Neural crest cell (in vitro differentiated cells): ENCODE measurements at places on chromosomes 4 and X. TPM values are rescaled to one million over a fixed set of nuclear protein-coding genes. Genes with fewer than 3 reads are reported as not detected.

Gene TRO
- 106 and 120 TPM in 2 replicates for total RNA-seq

Gene SMR3B
- not detected in 2 replicates for total RNA-seq

Gene SLC6A14
- not detected in 2 replicates for total RNA-seq

Gene HMGB3
- total RNA-seq: 275 and 277 TPM in 2 replicates

Gene NR0B1
- not detected in 2 replicates for total RNA-seq

Gene KIF4A
- total RNA-seq: 57.8 and 58.5 TPM in 2 replicates

Gene SYNPO2
- 0.07 and 0.18 TPM in 2 replicates for total RNA-seq

Gene TLR2
- total RNA-seq: 0.28 and 0.71 TPM in 2 replicates

Gene C4orf36
- total RNA-seq: 1.9 and 3.2 TPM in 2 replicates

Gene PABPC1L2A
- total RNA-seq: 0.23 and 0.39 TPM in 2 replicates

Gene IGFBP7
- total RNA-seq: 0.55 and 0.82 TPM in 2 replicates

Gene CT45A3
- not detected in 2 replicates for total RNA-seq

Gene FOXP3
- total RNA-seq: 0.26 and 0.39 TPM in 2 replicates

Gene RHOXF2B
- total RNA-seq: not detected in 2 replicates

Gene OTC
- total RNA-seq: 0.14 TPM in 1 of 2 replicates, not detected in the other

Gene SSX2
- not detected in 2 replicates for total RNA-seq

Gene ETFDH
- total RNA-seq: 15.8 and 17.5 TPM in 2 replicates

Gene SOX3
- total RNA-seq: 201 and 205 TPM in 2 replicates

Gene UFSP2
- total RNA-seq: 26.5 and 28.6 TPM in 2 replicates

Gene MAGEC3
- total RNA-seq: not detected in 2 replicates
